Activated CD4-positive, alpha-beta memory T cell treated with anti-CD3 and anti-CD28 coated beads, Interleukin-2, amount 10 ng/mL, durations not matched to agents 7 days and 5 days (primary cell): ENCODE measurements at places on chromosomes 11 and 22.

DNA sequence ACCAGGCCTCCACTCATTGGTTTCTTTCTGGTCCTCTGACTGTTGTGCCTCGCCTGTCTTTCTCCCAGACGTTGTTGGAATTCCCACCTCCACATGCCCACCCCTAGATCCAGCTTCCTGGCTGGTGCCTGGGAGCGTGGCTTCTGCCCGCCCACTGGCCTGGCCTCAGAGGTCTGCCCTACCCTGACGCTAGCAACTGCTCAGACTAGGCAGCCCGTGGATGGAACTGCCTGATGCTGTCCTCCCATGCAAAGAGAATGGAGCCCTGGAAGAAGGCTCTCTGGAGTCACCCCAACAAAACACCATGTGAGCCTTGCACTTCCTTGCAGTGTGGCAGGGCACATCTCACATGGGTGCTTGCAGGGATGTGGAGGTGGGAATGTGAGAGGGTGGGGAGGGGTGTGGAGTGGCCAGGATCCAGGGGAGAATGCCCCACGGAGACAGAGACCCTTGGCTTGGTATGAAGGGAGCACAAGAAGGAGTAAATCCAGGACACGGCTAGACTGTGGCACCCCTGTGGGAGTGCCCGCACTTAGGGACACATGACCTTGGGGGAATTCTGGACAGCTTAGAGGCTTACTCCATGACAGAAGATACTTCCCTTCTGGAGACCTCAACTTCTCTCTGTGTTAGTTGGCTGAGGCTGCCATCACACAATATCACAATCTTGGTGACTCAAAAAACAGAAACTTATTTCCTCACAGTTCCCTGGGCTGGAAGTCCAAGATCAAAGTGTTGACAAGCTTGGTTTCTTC is 22.5 kb upstream of the ADA2 start:
- DNase-seq = no peak

GRCh38 chr11:66317723-66318599 is 1.1 kb upstream of the CD248 start:
- no peak for DNase-seq

DNA sequence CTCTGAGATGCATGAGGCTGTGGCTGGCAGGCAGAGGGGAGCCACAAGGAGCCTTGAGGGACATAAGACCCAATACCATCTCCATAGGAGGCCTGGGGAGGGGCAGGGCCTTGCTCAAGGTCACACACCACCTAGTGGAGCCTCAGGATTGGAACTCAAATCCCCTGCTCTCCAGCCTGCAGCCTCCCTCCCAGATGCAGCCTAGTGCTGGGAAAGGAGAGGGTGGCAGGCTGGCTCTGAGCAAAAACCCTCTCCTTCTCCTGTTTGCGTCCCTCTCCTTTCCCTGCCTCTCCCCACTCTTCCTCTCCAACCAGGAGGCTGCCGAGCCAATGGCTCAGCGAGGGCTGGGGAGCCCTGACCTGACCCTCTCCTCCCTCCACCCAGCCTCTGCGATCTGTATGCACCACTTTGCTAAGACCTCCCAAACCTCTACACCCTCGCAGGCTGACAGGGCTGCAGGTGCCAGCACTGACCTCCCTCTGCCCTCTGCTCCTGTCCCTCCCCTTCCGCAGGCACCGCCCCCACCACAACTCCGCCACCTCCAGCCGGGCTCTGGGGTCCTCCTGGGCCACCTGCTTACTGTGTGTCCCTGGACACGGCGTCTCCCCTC is 14.7 kb downstream of the IGLL1 start:
- no peak for DNase-seq

GRCh38 chr22:37167981-37168647 is 18.4 kb upstream of the IL2RB start:
- DNase-seq = peak; percentile 61

- DNase-seq = no peak
Observed at GRCh38 chr22:37925330-37925729, 19.2 kb downstream of the MICALL1 start.

GRCh38 chr11:33869481-33870422 is 22.1 kb downstream of the LMO2 start:
- DNase-seq = no peak
